ENCODE measurements at places on chromosomes 5 and 9.

DNA sequence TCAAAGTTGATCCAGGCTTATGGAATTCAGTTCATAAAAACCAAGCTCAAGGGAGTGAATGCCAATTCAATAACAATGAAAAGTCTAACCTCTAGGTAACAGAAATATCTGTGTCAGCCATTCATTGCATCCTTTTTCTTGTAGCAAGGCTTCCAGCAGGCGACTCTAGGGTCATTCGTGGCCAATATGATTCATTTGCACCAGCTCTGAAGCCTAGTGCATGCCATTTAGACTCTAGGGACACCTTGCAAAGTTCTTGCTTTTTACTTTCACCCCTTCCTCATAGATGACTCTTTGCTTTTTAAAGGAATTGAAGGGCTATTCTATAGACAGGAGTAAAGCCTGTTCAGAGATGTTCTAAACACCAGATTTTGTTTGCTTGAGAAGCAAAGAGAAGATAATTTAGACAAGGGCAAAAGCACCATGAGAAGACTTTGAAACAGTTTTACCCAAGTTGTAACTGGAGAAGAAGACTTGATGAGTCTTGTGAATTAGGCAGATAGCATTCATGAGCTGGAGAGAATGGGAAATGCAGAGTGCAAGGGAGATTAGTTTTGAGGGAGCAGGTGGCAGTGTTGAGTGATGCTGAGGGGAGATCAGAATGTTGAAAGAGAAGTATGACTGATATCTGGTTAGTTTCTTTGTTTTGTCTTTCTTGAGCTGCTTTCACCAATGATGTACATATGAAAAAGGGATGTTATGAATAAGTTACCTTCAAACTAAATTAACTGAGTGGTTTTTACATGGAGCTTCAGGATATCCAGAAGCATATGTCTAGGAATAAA is 94.5 kb downstream of the F2RL2 start:
- DNase-seq, result no peak

DNA sequence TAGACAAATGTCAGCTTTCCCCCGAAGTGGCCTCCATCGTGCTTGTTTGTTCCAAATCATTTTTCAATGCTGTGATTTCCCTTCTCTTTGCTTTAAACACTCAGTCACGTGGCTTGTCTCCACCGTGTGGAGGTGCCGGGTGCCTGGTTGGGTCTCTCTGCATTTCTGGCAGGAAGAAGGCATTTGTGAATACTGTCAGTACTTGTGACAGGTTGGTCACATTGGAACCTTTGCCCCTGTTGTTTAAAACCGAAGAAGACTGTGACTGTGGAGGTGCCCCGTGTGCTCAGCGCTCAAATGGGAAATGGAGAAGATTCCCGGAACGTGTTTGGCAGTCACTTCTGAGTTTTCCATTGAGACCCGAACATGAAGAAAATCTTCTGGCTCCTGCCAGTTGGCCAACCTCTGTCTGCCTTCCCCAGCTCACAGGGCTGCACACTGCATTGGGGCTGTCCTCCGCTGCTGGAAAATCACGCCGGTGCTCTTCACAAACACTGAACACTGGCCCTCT is 74.6 kb downstream of the LMNB1 start:
- no peak for DNase-seq

DNA sequence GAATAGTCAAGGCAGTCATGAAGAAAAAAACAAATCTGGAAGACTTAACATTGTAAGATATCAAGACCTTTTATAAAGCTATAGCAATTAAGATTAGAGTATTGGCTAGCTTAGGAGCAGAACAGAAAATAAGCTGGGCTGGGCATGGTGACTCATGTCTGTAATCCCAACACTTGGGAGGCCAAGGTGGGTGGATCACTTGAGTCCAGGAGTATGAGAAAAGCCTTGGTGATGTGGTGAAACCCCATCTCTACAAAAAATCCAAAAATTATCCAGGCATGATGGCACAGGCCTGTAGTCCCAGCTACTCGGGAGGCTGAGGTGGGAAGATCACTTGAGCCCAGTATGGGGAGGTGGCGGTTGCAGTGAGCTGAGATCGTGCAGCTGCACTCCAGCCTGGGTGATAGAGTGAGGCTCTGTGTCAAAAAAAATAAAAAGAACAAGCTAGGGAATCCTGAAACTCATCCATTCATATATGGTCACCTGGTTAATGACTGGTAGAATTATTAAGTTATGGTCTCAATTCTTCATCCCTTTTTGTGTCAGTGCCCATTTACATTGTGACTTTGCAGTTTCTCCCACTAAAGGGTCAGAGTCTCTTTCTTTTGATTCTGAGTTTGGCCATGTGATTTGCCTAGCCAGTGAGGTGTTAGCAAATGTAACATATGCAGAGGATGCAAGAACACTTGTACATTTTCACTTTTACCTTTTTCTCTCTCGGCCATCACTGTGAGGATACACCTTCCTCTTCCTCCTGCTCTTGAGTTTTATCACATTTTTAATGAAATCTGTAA is 144.6 kb upstream of the SGCD start:
- no peak for DNase-seq

DNA sequence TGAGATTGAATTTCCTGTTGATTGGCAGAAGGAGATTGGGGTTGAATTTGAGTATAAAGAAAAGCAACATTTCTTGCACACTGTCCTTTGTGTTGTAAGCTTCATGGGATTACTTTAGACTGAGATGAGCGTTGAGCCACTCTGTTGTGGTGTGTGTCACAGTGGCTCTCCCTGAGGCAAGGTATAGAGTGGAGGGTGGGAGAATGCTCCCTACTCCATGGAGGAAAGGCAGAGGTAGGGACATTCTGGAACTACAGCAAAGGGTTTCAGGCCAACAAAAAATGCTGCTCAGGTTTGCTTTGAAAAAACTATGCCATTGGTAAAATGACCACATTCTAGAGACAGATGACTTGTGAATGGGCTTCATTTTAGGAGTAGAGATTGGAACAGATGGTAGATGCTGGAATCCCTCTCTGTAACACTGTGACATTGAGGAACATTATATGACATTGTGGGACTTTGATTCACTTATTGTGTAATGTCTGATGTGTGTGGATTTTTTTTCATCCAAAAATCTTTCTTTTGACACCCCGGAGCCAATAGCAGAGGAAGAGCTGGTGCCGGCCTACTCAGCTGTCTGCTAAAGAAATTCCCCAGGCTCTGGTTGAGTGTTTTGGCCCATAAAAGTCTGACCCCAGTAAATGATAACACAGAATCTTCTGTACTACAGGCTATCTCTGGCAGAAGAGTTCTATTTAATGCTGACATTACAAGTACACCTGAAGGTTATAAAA is 6.2 kb upstream of the CEP120 start:
- DNase-seq, result no peak

DNA sequence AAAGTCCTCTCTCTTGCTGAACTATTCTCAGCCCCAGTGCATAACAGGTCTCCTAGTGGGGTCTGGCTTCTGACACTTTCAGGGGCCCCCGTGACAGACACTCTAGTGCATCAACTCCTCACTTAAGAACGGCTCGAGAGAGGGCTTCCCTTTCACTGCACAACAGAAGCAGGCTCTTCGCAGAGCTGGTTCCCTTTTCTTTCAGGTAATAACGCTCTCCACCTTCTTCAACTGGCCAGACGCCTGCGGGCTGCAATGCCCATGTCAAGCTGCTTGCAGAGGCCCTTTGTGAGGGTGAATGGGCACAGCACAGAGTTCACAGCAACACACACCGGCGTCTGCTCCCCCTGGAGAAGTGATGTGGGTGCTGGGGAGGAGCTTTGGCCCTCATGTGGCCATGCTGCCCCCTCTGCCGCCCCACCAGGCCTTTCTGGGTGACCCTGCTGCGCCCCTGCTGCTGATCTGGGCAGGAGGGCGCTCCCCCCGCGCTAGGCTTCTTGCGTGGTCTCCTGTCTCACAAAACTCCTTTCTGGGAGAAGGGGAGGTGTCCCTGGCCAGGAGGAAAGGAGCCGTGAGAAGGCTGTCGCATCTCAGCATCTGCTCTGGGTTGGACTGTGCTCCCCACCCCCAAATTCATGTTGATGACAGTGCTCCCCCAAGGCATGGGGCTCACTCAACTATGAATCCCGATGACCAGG is 2.4 kb downstream of the MRPL36 start:
- DNase-seq, result no peak

DNA sequence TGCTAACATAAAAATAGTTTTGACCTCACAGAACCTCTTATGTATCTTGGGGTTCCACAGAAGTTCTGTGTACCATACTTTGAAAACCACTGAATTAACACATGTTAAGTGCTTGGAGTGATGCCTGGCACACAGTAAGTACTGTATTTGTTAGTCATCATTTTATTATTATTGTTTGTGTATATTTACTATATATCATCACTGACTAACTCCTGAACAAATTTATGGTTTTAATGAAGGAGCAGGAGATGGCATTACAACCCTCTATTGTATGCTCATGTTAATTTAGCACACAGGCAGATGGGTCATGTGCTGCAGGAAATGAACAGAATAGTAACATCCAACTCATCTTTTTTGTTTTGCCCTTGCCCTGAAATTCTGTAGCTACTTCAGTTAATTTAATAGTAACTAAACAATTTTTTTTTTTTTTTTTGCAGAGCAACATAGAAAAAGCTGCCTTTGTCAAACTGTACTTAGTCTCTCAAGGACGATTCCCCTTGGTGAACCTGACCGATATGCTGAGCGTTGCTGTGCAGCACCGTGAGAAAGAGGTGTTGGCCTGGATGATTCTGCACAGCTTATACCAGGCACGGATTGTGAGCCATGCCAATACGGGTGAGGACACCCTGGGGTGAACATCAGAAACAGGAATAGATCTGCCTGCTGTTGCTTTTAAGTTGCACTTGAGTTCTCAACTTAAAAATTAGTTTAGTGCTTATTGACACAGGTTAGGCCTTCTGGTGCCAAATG is 45.4 kb downstream of the HACD4 start:
- DNase-seq, result no peak

GRCh38 chr5:149274939-149275338 is 3.3 kb downstream of the AFAP1L1 start:
- DNase-seq, result no peak

DNA sequence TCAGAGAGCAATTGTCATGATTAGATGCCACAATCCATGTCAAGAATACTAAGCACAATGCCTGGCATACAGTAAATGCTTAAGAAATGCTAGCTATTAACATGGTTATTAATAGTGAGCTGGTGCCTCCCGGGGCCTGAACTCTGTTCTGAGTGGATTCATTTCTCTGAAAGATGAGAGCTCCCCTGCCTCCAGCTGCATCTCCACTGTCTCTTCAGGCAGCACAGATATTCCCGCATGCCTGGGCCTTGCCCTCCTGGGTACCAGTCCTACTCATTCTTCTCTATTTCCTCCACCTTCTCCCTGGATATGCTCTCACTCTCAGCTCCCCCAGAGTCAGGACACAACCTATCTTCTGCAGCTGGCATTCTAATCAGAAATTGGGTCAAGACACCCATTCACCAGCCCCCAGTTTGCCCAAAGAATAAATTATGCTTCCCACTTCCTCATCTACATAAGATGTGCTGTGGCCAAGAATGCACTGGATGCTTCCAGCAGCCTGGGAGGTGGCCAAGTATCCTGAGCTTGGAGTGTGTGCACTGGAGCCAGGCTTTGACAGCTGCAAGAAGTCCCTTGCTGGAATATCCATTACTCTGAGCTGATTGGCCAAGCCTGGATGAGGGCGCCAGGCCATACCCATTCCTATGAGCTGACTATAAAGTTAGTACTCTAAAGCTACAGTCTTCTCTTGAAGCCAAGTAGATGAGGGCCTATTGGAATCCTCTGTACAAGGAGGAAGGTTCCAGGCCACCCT is 669.0 kb downstream of the ACTL7B start:
- DNase-seq, result peak; percentile 60

DNA sequence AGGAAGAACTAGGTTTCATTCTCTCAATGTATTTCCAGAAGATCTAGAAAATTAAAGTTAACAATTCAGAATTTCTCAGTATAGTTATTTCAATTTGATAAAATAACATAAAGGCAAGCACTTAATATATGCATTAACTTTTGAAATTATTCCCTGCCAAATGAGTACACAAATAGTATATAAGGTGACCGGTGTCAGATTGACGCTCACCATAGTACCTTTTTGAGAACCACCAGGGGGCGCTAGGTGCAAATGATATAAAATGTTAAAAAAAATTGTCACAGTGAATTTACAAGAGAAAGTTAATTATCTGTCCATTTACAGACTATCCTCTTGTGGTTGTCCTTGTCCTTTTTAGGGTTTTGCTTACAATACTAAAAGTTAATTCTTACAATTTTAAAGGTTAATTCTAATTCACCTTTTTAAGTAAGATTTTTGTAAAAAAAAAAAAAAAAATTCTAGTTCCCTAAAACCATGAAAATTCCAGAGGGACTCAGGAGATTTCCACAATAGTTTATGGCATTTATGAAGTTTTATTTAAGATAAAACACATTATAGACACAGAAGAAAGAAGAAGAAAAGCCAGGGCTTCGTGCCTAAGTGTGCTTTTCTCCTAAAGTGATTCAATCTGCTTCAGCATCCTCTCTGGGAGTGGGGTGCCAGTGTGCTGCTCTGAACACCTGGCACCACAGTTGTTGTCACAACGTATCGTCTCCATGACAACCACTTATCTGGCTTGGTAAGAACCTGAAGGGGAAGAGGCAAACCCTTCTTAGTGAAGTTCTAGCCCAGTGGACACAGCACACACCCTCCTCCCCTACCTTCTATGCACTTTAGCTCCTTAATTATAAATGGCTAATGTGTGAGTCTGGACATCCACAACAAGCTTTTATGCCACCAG is 1.7 kb downstream of the ADAMTS16 start:
- peak; percentile 73 for DNase-seq

GRCh38 chr9:114176624-114177291 is 21.4 kb downstream of the COL27A1 start:
- no peak for DNase-seq

DNA sequence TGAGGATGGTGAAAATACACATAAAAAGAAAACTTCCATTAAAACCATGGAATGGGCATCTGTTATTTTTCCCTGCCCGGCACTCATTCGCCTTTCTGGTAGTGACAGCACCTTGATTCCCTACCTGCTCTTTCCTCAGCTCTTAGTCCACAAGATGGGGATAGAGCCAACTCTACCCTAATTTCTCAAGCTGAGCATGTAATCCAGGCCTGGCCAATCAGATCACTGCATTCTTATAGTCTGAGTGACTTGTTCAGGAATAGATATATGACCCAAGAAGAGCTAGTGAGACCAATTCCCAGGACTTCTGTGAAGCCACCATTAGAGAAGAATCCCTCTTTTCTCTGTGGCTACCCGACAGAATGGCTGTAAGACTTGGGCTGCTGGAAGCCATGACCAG is 58.1 kb downstream of the TSSK1B start:
- DNase-seq, result no peak

GRCh38 chr5:172347496-172348052 is 64.0 kb upstream of the UBTD2 start:
- DNase-seq, result no peak

GRCh38 chr5:125343015-125343414 is 596.6 kb upstream of the ZNF608 start:
- DNase-seq, result peak; percentile 62

- DNase-seq, result no peak
These were observed 119.3 kb downstream of the GDNF start for GRCh38 chr5:37720550-37720952.

DNA sequence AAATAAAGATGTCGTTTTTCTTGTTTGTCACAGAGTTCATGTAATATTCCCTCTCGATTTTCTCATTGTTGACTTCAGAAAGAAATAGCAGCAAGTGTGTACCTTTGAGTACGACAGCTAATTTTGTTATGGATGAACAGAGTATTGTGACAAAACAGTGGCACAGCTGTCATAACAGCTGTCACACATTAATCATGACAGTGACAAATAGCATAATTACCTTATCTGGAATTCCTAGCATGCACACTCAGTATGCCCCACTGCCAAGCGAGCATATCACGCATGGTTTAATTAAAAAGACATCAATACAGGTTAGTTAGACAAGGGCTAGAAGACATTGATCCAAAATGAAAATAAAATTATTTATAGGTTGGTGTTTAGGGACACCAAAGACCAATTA is 375.1 kb downstream of the SPATA31D1 start:
- DNase-seq, result no peak

Measured in astrocyte of the spinal cord (primary cell).